A549 (cell line): ENCODE measurements at places on chromosomes 11 and 22. TPM values are rescaled to one million over a fixed set of nuclear protein-coding genes. Genes with fewer than 3 reads are reported as not detected.

DNA sequence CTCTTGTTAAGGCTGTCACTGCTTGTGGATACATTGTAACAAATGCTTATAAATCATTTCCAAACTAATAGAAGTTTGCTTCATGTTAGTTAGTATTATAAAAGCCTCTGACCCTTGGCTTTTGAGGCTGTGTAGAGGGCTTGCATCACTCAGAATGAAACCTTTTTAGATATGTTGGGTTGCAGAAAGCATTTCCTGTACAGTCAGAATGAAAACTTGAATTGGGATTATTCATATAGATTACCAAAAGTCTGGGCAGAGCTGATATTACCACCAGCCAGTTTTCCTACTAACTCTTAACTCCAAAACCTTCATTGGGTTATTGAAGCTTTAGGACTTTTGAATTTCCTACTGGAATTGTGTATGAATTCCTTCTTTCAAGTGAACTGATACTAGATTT lies 12.0 kb downstream of the KMT2A start:
- DNase-seq, result no peak

DNA sequence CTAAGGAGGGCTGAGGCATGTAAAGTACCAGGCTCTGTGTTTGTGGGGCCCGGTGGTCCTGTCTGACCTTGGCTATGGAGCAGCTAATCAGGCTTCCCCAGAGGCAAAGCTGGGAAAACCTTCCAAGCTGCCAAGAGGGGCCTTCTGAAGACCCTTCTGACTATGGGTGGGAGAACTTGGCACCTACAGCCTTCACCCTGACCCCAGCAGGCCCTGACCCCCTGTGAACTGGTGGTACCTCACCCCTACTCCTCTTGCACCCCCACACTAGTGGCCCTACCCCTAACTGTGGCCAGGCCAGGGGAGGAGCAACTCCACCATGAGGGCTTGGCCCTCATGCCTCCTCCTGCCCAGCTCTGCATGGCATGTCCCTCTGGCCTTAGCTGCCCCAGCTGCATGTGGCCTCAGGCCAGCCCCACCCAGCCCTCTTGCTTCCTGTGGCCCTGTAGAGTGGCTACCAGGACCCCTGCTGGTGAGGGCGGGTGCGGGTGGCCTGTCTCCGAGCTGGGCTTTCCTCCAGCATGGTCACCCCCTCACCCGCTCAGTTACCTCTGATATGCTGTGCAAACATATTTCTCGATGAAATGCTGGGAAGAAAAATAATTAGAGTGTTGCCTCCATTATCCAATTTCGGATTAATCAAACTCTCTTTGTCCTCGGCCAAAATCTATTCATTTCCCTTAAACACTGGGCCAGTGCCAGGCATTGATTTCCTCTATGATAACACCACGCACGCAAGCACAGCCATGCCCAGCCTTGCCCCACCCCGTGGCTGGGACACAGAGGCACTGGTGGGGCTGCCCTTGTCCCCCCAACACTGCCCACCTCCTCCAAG lies 7.5 kb downstream of the GNAZ start:
- no peak for DNase-seq

DNA sequence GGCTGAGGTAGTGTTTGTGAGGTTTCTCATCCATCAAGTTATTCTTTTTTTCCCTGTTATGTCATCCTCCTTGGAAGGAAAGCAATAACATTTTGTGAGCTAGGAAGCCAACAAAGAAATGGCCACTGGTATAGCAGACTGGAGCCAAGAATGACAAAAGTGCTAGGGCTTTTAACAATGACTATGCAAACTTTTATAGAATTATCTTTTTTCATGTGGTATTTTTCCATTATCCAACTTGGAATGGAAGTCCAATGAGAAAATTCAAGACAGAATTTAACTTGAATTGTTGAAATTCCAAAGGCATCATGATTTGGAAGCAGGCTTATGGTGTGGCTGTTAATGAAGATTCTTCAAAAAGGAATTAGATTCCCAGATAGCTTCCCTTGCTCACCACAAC lies 216.4 kb upstream of the PDGFD start:
- DNase-seq, result no peak

DNA sequence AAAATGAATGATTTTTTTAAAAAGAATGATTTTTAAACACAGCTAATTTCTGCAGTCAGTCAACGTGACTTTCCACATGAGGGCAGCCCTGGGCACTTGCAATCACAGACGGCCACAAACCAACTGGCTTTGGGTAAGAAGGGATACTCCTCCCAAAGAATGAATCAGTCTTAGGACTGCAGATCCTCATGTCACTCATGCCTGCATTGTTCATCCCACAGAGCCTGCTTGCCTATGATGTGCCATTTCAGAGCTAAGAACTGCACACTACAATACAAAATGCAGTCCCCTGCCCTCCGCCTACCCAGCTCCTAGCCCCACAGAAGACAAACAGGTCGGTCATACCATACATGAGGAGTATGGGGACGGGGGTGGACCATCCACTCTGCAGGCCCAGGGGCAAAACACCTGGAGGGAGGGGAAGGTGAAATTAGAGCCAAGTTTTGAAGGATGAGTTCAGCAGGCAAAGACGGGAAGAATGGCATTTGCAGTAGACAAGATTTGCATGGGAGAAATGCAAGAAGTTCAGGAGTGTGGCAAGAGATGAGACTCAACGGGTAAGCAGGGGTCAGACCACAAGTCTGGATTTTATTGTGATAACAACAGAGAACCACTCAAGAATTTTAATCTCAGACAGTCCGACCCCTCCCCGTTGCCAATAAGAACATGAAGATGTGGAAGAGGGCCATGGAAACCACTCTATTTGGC lies 24.7 kb downstream of the PACSIN2 start:
- DNase-seq, result peak; percentile 86

GRCh38 chr22:37298748-37299495 lies 16.6 kb downstream of the CYTH4 start:
- no peak for DNase-seq

GRCh38 chr11:45761659-45762058 lies 43.3 kb upstream of the SLC35C1 start:
- DNase-seq, result no peak

DNA sequence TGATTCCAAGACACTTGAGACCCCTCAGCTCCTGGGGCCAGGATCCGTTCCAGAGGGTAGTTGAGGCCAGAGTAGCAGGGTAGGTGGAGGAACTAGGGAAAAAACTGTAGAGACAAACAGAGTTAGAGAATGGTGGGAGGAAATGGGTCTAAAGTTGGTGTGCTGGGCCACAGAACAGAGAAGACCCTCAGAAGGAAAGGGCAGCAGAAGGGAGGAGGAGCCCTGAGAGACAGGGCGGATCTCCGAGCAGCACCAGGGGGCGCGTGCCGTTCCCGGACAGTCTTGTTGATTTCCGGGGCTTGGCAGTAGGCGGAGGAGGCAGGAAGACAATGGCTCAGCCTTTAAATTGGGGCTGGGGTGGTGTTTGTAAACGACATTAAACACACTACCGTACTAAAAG lies 2.4 kb upstream of the CECR2 start:
- peak; percentile 33 for DNase-seq

GRCh38 chr22:42920101-42920820 lies 63.2 kb upstream of the ARFGAP3 start:
- DNase-seq, result no peak

GRCh38 chr11:15685306-15685705 lies 570.6 kb downstream of the INSC start:
- DNase-seq, result no peak

DNA sequence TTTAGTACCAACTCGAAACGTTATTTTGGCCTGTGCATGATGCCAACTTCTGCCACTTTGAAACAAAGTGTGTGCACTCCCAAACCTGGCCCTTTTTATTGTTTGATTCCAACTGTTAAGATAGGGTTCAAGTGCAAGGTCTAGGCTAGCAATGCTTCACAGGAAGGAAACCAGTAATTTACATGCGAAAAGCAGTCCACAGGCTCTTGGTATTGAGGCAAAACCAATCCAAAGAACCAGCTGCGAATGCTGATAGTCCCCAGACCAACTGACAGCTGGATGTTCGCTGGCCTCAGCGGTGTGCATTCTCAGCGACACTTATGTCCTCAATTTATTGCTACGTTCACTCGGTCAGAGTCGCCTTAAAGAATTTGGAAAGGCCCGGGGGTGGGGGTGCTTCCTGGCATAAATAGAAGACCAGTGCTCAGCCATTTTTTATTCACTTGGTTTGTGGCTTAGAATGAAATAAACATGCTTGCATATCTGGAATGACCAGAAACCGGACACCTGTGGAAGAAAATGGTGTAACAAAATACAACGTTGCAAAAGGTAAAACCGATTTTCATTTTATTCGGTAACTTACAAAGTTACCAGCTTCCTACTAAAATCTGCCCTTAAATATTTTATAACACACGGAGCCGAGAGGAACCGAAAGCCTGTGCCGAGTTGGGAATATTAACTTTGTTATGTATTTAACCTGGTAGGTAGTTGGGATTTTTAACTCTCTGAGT lies 1.6 kb downstream of the CPT1A start:
- no peak for DNase-seq

The OR8D1 gene
- polyA plus RNA-seq, result not detected in 3 replicates

The TBX1 gene
- polyA plus RNA-seq, result 2.8 to 3.0 TPM (median 2.9 TPM) in 3 replicates

The DUSP8 gene
- 0.59 to 1.2 TPM (median 0.72 TPM) in 3 replicates for polyA plus RNA-seq

The OR52I1 gene
- not detected in 3 replicates for polyA plus RNA-seq
